D721Med (cell line): ENCODE measurements at places on chromosomes 6 and 20.

- peak; percentile 45 for DNase-seq
Measured at GRCh38 chr6:6665555-6666243, 77.2 kb downstream of the LY86 start.

DNA sequence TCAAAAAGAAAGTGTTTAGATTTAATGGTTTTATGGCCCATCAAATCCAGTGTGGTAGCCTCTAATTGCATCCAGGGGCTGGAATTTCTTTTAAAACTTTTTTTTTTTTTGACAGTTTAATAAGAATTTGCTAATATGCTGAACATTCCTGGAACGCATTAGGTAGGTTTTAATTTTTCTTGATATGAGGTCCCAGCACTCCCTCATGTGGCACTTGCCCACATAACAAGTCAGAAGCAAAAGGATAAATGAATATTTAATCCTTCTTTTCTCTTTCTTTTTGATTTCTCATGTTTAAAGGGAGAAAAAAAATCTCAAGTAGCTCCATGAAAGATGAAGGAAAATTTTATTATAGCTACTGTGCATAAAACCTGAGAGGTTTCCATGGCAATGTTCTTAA is 13.5 kb downstream of the HAO1 start:
- DNase-seq = no peak

DNA sequence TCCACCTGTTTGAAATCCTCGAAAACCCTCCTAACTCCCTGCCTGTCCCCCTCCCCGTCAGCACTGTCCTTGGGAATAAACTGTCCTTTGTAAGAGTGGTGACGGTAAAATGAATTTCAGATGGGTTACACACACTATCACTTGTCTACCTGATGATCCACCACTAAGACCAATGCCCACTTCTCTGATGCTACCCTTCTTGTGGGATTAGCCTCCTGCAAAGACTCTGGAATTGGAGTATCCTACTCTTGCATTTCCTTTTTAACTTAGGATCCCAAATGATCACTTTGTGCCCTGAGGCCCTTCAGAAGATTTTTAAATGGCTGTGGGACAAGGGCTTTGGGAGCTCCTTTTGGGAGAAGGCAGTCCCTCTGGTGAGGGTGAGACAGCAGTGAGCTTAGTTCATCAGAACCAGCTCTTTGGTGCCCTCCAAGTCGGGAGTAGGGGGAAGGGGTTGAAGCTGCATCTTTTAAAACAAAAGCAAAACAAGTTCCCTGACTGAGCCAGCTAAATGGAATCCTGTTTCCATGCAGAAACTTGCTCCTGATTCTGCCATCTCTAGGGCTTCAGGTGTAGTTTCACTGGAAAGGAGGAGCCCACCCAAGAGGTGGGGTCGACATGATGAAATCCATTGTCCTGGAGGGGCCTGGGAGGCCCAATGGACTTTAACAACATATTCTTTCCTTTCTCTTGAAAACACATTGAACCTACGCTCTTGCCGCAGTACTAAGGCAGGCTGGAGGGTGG is 86.5 kb downstream of the ASXL1 start:
- no peak for DNase-seq

- DNase-seq = no peak
Measured at GRCh38 chr6:31797588-31797987, 2.0 kb upstream of the VARS1 start.

GRCh38 chr6:11770546-11771466 is 7.8 kb downstream of the ADTRP start:
- no peak for DNase-seq

- no peak for DNase-seq
Measured at GRCh38 chr6:33251395-33252012, 20.2 kb downstream of the VPS52 start.

DNA sequence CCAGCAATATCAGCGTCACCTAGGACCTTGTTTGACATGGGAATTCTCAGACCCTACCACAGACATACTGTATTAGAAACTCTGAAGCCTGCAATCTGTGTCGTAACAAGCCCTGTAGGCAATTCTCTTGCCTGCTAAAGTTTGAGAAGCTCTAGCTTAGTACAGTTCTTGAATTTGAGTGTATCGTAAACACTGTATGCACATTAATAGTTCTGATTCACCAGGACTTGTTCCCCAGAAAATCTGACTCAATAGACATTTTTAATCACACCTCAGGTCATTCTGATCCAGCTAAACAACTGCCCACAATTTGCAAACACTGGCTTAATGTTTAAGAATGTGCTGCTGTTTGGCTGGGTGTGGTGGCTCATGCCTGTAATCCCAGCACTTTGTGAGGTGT is 414.3 kb downstream of the TFAP2A start:
- no peak for DNase-seq

DNA sequence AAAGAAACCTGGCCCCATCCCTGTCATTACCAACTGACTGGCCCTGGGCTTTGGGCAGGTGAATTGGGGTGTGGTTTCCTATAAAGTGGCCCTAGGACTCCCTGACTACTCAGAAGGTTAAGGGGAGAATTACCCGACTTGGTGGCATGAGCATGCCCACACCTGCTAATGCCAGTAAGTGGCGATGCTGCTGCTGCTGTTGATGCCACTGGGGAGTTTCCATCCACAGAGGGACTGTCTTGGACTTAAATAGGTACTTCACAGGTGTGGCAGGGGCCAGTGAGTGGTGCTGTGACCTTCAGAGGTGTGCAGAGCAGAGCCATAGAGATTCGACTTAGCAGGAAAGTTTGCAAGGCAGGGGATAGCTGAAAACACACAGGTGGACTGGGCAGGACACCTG is 32.6 kb upstream of the MDFI start:
- no peak for DNase-seq

DNA sequence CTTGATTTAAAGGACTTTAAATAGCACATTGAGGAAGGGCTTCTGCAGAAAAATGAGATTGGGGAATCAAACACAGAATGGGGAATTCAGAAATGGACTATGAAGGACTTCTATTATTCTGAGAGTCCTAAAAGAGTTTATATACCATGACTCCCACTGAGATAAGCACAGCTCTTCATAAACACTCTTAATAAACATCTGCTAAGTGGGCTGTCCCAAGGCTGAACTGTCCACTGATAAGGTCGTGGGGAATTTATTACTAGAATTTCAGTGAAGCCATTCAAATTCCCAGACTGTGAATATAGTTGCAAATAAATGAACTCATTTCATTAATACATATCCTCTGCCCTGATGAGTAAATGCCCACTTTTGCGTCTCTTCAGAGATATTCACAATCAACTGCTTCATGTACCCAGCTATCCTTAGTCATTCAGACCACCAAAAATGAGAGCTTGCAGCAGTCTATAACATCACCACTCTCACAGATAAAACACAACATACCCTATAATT is 468.2 kb upstream of the RUNX2 start:
- DNase-seq = no peak

GRCh38 chr20:53284256-53284655 is 309.4 kb downstream of the ZNF217 start:
- no peak for DNase-seq

DNA sequence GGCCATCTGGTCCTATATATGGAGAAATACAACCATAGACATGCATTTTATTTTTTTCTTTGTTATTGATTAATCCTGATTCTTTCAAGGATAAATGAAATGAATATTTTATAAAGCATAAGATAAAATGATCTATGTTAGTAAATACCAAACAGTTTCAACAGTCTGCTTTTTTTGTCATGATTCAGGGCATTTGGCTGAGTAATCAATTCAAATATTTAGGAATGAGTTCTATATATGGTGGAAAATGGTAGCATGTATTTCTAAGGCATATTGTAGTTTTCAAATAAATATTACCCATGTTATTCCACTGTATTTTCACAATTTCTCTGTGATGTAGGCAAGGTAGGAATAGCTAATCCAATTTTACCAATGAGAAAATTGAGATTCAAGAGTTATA is 287.5 kb upstream of the FKBP1C start:
- no peak for DNase-seq

DNA sequence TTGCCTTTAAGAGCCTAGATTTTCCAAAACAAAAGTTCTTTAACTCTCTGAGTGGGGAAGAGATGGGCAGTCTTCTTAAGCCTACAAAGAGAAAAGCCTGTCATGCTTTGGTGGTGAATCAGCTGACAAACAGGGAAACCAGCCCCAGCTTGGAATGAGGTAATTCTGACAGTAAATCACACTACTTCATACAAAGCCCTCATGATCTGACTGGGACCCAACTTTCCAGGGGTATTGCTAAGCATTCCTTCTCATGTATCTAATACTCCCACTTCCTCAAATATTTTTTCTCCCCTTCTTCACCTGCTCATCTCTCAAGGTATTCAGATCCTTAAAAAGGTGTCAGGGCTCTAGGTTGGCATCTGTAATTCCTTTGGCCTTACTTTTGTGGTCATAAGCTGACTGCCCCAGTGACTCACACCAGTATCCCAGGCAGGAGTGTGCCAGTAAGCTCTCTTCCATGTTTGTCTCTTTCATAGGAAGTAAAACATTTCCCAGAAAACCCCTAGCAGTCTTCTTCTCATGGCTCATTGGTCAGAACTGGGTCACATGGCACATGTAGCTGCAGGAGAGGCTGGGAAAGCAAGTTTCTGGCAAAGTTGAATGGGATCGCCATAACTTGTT is 15.0 kb upstream of the TBC1D22B start:
- DNase-seq = no peak

GRCh38 chr20:50721881-50722281 is 9.5 kb upstream of the PARD6B start:
- DNase-seq = no peak

GRCh38 chr6:134080171-134080795 is 27.9 kb upstream of the SLC2A12 start:
- DNase-seq = no peak

GRCh38 chr6:52210227-52210626 is 24.1 kb downstream of the IL17A start:
- DNase-seq = no peak

DNA sequence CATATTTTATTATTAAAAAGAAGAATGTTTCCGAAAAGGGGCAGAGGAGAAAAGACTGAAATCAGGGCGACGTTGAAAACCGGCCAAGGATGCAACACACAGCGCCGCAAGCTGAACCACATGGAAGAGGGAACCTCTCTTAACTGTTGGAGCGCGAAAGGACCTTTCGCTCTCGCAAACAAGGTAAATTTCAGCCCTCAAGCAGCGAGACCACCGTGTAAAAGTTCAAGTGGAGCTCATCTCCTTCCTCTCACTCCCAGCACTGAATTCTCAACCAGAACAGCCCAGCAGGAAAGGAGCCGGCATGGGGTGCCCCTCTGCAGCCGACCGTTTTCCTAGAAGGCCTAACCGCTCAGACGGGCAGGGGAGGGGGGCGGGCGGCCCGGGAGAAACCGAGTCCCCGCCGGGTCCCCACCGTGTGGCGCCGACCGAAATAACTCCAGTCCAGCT is 621 bp downstream of the GPR63 start:
- DNase-seq = no peak

GRCh38 chr6:35043381-35044130 is 97.6 kb downstream of the TCP11 start:
- no peak for DNase-seq

DNA sequence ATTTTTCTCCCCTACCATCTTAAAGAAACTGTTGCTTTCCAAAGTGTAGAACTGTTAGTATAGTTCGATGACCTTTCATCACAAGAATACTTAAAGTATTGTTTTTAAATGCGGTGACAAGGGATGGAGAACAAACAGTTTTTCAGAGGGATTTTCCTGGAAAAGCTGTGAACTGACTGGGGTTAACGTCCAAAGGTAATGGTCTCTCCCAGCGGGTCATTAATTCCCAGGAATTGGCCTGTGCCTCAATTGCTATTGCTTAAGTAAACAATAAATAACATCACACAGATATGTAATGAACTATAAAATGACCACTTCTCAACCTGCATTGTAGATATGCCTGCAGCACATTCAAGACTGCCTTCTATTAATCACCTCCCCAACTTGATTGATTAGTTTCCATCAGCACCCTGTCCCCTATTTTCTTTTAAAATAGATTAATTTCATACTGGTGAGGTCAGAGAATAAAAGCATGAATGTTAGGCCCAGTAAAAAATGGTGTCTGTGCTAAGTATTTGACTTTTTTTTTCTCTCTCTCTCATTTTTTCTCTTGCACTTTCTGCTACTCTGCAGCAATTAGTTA is 268.2 kb downstream of the SAMD5 start:
- no peak for DNase-seq
